ENCODE measurements at places on chromosomes 6 and 20.

- DNase-seq: peak; percentile 87
Measured at GRCh38 chr6:15420959-15421438, 175.1 kb downstream of the JARID2 start.

GRCh38 chr6:158666628-158667359 is 16.9 kb downstream of the SYTL3 start:
- peak; percentile 88 for DNase-seq

DNA sequence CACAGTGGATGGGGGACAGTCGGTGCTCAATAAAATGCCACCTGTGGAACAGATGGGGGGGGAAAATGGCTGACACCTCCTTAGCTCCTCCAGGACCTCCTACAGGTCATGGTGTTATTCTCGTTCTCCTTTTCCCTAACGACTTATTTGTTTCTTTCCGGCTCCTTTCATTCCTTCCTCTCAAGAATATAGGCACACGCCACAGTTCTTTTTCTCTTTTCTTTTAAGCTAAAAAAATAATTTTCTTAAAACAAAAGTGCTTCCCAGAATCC is 1.4 kb upstream of the RNASET2 start:
- DNase-seq: no peak

GRCh38 chr6:170405311-170405975 is 98.9 kb downstream of the FAM120B start:
- DNase-seq: peak; percentile 28

- DNase-seq: no peak
Measured at GRCh38 chr6:131972741-131973140, 21.6 kb upstream of the CCN2 start.
